ENCODE measurements at places on chromosomes 6 and 20.

GRCh38 chr20:60506061-60506460, 547.8 kb downstream of the CDH26 start:
- DNase-seq: no peak

DNA sequence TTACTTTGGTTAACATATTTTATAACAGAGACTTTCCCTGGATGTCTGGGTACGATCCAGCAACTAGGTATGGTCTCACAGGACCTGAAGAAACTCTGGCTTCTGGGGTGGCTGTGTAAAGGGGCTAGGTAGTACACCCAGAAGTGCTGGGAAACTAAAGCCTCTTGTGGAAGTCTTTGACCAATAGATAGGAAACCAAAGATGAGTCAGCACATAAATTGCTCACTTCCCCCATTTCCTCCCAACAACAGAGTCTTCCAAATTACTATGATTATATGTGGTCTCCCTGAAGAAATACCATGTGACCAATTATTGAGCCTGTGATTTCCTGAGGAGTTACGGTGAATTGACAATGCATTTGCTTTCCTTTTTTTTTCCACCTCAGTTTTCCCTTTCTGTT, 26.8 kb upstream of the TBX18 start:
- DNase-seq: peak; percentile 48

DNA sequence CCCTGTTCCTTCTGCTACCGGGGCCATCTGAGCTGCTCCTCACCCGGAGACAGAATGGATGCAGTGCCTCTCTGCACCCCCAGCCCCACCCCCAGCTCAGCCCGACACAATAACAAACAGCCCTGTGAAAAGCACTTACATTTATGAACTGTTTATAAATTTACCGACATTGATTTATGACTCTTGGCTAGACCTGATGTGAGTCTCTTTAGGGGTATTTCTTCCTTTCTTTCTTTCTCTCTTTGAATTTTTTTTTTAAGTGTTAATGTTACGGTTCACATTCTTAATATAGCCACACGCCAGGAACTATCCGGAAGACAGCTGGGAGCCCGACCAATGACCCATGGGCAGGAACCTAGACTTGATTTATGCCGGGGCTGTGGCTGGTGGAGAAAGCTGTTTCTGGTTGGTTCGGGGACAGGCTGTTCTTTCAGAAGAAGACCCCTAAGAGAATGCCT, 266.3 kb downstream of the CDC5L start:
- no peak for DNase-seq

DNA sequence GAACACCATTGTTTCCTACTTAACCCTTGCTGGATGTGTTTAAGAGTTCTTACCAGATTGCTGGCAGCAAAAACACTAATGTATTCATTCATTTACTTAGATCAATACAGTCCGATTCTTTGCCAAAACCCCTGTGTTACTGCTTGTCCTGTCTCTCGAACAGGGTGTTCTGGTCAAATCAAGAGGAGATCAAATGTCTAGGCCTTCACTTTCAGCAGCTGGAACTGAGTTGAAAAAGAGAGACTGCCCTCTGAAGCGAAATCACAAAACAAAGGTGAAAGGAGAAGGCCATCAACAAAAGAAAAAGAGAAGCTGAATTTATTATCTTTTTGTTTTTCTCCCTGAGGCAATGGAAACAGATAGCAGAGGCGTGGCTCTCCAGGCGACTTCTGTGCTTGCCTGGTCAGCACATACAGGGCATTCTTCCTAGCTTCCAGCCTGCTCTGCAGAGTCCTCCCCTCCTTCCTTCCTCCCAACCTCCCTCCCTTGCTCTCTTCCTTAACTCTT, 44.1 kb upstream of the GCM1 start:
- no peak for DNase-seq

DNA sequence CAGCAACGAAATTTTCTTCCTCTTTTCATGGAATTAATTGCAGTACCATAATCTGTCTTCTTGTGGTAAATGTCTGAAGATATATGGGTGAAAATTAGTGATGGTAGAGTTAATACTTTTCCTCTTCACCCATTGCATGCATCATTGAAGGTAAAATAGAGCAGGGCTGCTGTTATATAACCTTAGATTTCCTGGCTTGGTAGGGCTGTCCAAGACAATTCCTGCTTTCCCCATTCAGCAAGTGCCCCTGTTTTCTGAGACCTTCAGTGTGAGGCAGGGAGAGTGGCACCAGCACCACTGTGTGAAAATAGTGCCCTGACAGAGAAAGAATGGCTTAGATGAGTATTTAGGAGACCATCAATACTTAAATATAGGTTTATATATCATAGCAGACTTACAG, 202.0 kb downstream of the ZFAND3 start:
- no peak for DNase-seq

- no peak for DNase-seq
These were observed 30.2 kb downstream of the TRAM2 start for GRCh38 chr6:52546678-52547077.

DNA sequence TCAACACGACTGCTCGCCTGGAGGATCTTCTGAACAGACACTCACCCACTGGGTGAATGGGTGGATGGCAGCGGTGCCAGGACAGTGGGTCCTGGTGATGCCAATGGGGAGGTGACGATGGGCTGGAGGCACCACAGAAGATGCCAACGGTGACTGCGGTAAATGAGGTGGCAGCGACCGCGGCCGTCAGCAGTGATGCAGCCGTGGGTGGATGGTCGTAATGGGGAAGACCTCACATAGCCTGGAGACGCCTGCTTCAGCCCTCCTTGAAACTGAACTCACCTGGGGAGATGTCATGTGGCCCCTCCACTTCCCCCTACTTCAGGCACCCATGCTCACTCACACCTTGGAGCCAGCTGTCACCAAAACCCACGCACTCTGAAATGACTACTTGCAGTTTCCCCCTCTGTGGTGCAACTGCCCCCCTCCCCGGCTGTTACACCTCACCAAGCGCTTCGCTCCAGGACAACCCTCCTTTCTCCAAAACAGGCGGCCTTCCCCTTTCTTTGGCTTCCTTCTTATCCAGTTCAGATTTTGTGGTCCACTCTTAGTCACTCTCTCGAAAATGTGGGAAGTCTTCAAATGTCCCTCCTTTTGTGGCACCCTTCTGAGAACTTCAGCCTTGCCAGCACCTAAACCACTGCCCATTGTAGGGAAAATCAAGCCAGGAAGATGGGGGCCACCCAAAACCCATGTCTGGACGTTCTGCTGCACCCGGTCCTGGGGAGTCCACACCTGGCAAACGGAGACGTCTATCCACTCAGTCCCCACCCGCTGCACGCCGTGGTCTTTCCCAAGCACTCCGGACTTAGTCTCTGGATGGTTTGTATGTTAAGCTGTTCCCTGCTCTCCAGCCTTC, 10.4 kb upstream of the ABHD16B start:
- no peak for DNase-seq

- peak; percentile 61 for DNase-seq
These were observed 912 bp downstream of the SNRNP48 start for GRCh38 chr6:7590918-7591302.

GRCh38 chr6:97064578-97064977, 140.1 kb downstream of the KLHL32 start:
- DNase-seq: no peak

- DNase-seq: no peak
These were observed at the start of gene RAMACL for GRCh38 chr6:166586424-166587156. Gene RAMACL, minus strand, starts transcription at chr6:166586678. Its CDS starts 201 bp downstream, at chr6:166586477.

GRCh38 chr6:23851522-23851921, 274.5 kb upstream of the NRSN1 start:
- DNase-seq: no peak

DNA sequence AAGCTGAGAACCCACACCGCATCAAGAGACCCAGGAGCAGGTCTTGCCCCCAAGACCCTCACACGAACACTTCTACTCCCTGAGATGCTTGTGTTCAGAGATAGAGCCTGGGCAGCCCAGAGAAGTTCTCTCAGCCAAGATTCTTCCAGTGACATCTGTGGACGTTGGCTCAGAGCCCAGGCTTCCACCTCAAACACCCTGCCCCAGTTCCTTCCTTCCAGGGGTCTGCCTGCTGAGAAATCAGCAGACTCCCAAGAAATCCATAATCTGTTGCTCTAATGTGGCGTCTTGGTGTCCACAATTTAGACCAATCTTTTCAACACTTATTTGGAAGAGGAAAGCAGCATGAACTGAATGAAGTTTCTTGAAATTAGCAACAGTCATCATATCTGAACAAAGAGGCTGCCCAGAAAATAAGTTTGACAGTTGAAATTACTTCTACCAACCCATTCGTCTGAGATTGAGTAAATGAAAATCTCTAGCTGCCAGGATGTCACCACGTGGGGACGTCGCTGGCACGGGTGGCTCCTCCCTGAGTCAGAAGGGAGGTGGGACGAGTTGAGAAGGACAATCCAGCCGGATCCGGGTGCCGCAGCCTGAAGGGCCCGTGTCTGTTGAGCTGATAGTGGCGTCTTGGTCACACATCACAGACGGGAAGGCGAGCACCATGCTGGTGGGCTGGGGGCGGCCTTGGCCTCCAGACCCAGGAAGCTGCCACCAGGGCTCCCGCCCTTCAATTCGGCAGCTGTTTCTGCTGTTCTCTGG, 400.9 kb downstream of the TAF4 start:
- DNase-seq: peak; percentile 28

GRCh38 chr6:169200893-169201514, 52.6 kb downstream of the THBS2 start:
- DNase-seq: no peak

GRCh38 chr6:96532399-96532798, 10.8 kb downstream of the UFL1 start:
- no peak for DNase-seq

DNA sequence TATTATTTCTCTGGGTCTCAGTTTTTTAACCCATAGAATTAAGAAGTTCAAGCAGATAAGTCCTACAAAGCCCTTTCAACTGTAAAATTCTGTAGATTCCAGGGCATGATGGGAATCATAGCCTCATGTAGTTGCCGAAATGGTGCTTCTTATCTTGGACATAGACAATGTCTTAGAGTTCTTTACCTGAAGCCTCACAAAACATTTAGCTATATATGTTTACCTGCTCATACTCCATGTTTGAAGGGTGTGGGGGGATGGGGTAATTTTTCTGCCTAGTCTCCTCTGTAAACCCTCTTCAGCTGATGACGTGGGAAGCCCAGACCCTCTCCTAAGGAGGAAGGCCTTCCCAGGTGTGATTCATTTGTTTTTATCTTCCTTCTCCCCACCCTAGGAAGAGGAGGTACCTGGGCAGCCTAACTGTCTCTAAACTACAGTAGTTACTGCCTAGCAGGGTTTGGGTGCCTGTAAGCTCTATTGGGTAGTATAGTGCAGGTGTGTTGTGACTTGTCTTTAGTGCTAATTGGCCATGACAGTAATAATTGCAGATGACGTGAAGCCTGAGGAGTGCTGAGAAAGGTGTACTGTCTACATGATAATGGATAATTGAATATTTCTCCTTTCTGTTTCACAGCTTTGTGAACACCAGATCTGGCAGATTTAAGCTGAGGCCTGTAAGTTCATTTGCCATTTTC, 230.8 kb downstream of the TFAP2B start:
- no peak for DNase-seq

DNA sequence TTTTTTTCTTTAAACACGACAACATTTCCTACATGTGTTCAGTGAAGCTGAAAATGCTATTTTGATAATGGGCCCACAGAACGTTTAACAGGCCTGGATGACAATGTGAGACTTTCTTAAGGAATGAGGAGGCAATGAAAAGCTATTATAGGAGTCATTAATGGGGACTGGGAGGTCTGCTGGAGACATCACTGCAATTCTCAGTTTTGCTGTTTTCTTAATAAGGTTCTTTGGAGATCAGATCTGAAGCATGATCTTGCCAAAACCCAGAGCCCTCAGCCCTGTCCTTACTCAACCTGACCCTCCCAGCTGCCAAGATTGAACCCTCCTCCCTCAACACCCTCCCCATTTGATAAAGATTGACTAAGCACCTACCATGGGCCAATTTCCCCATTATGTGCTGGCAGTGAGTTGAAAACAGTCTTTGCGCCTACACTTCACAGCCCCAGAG, 353.1 kb downstream of the MAFB start:
- no peak for DNase-seq

DNA sequence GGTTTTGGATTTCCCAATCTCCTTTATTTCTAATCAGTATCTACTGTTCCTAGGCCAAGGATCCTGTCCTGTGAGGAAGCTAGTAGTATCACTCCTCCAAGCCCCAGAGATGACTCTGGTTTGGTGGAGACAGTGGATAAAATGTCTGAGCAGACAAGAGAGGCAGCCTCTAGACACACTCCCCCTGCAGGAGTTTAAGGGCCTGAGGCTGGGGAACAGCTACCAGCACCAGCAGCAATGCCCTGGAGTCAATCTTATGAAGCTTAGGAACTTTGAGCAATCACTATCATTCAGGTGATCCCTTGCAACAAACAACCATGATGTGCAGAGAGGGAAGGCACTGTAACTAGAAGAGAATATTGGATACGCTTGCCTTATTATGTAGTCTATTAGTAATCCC, 384.7 kb upstream of the ID4 start:
- no peak for DNase-seq

GRCh38 chr6:26412228-26412627, 10.2 kb downstream of the BTN3A1 start:
- no peak for DNase-seq

DNA sequence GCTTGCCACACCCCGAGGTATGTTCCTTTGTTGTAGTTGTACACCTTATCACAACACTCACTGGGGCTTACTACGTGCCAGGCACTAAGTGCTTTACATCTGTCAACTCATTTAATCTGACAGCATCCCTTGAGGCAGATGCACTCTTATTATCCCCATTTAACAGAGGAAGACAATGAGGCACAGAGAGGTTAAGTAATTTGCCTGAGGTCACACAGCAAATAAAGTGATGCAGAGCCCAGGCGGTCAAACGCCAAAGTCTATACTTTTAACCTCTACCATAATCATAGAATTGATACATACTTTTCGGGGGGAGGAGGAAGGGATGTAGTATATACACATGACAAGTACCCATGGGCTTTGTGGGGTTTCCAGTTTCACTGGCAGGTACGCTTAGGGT, 37.7 kb downstream of the MDFI start:
- no peak for DNase-seq

DNA sequence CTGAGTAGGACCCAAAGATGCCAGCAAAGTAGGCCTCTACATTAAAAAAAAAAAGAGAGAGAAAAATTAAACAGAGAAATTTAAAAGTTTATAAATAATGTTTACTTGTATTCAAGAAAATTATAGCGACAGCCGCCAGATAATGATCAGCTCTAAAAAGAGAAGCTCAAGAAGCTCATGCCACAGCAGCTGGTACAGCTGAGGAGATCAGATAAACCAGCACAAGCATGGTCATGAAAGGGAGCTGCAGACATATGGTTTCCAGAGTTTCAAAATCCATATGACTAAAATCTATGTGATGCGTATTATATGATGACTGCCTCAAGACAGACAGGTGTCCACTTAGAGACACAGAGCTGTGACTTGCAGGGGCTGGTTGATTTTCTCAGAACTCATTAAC, 13.6 kb upstream of the HLA-C start:
- no peak for DNase-seq

- DNase-seq: no peak
These were observed 1954.4 kb upstream of the DEFB115 start for GRCh38 chr20:29302979-29303644.

- DNase-seq: no peak
These were observed 783.2 kb downstream of the DHX35 start for GRCh38 chr20:39745380-39745779.

GRCh38 chr6:156107624-156108101, 652.0 kb upstream of the NOX3 start:
- DNase-seq: no peak

GRCh38 chr20:755941-756340, 12.4 kb downstream of the SLC52A3 start:
- DNase-seq: peak; percentile 49
